Uterus (tissue), 4 donors: ENCODE measurements at places on chromosomes 3 and 15. TPM values are rescaled to one million over a fixed set of nuclear protein-coding genes. Genes with fewer than 3 reads are reported as not detected.
A peak's percentile ranks its signal among the peaks of the same experiment; 100 is the strongest.

ASB14 gene
- not detected for total RNA-seq

SQOR gene
- total RNA-seq: 37.1 TPM

DNA sequence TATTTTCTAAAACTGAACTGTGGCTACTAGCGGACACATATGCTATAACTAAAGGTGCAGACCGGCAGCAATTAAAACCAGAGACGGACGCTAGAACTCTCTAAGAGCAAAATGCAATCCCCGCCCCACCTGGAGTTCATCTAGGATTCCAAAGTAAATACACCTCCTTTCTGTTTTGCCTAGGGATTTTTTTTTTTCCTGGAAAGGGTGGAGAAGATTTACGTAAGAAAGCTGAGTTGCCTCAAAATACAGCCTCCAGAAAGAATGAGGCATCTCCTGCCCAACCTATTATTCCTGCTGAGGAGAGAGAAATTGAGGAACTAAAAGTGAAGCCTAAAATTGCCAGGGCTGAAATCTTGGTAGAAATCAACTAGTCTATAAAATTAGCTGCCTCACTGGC, 150.2 kb downstream of the TP63 start:
- no peak overlapping the region for H3K4me3 ChIP-seq
- no peaks in the 10 kb centered on the region for H3K36me3 ChIP-seq
- DNase-seq: no peak

- no peak overlapping the region for H3K27ac ChIP-seq
- no peaks in the 10 kb centered on the region for H3K4me1 ChIP-seq
- DNase-seq: no peak
Observed at GRCh38 chr15:75545064-75545463, 34.1 kb downstream of the PTPN9 start.

- H3K4me3 ChIP-seq: no peak overlapping the region
- H3K27ac ChIP-seq: no peak overlapping the region
- H3K36me3 ChIP-seq: no peaks in the 10 kb centered on the region
- DNase-seq: no peak
- no peaks in the 10 kb centered on the region for H3K27me3 ChIP-seq
Observed at GRCh38 chr3:13822042-13822441, 57.8 kb downstream of the WNT7A start.

- H3K27me3 ChIP-seq: no peaks in the 10 kb centered on the region
- no peak overlapping the region for H3K4me3 ChIP-seq
- no peaks in the 10 kb centered on the region for H3K4me1 ChIP-seq
- no peak for DNase-seq
Observed at GRCh38 chr15:60568301-60568742, 89.4 kb upstream of the ICE2 start.

- DNase-seq: no peak
- H3K4me3 ChIP-seq: no peak overlapping the region
- no peaks in the 10 kb centered on the region for H3K4me1 ChIP-seq
- no peak overlapping the region for H3K27ac ChIP-seq
- H3K27me3 ChIP-seq: no peaks in the 10 kb centered on the region
- H3K36me3 ChIP-seq: no peaks in the 10 kb centered on the region
Observed at GRCh38 chr3:178003756-178004155, 532.5 kb upstream of the KCNMB2 start.

GRCh38 chr15:58077427-58077826, 11.9 kb upstream of the ALDH1A2 start:
- H3K27ac ChIP-seq: no peak overlapping the region
- no peak overlapping the region for H3K4me3 ChIP-seq
- no peak for DNase-seq
- H3K4me1 ChIP-seq: no peaks in the 10 kb centered on the region
- no peaks in the 10 kb centered on the region for H3K27me3 ChIP-seq

- no peak overlapping the region for H3K4me3 ChIP-seq
- H3K4me1 ChIP-seq: no peaks in the 10 kb centered on the region
- DNase-seq: no peak
Observed at GRCh38 chr3:61439122-61439458, 122.3 kb upstream of the PTPRG start.

DNA sequence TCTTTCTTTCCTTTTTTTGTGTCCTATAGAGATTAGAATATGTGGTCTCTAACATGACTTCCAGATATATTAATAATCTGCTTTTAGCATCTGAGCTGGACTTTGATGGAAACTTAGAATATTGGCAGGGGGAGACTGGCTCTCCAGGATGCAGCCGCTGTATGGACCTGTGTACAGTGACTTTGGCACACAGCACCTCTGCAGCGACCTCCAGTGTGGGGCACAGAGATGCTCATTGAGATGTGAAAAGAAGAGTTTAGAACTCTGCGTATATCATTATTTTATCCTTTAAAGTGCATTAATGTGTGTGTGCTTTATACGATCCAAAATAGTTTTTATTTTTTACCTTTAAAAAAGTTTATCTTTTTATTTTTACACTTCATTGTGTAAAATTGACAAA, 18.3 kb downstream of the CFAP161 start:
- no peaks in the 10 kb centered on the region for H3K27me3 ChIP-seq
- no peaks in the 10 kb centered on the region for H3K4me1 ChIP-seq
- no peaks in the 10 kb centered on the region for H3K36me3 ChIP-seq
- DNase-seq: no peak

DNA sequence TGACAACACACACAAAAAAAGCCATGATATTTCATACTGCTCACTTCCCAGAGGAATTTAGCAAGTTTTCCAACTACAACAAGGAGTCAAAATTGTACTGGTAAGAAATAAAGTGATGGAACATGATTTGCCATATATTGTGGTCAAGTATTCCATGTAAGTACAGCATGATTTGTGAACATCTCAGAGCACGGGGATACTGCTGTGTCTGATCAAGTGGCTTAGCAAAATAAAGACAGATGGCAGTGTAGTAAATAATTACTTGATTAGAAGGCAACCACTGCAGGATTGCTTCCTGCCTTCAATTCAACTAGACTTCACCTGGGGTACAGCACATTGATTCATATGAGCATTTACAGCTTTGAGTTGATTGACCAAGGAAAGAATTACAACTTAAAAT, 51.6 kb upstream of the DUT start:
- no peak for DNase-seq
- H3K27ac ChIP-seq: no peak overlapping the region
- no peaks in the 10 kb centered on the region for H3K27me3 ChIP-seq
- no peaks in the 10 kb centered on the region for H3K36me3 ChIP-seq
- H3K4me3 ChIP-seq: no peak overlapping the region

GRCh38 chr3:30605005-30605404, 1.4 kb upstream of the TGFBR2 start:
- H3K36me3 ChIP-seq: no peaks in the 10 kb centered on the region
- H3K27me3 ChIP-seq: no peaks in the 10 kb centered on the region
- H3K4me3 ChIP-seq: no peak overlapping the region
- DNase-seq: no peak
- H3K4me1 ChIP-seq: no peaks in the 10 kb centered on the region
- peak overlapping the region; percentile 98 for H3K27ac ChIP-seq

DNA sequence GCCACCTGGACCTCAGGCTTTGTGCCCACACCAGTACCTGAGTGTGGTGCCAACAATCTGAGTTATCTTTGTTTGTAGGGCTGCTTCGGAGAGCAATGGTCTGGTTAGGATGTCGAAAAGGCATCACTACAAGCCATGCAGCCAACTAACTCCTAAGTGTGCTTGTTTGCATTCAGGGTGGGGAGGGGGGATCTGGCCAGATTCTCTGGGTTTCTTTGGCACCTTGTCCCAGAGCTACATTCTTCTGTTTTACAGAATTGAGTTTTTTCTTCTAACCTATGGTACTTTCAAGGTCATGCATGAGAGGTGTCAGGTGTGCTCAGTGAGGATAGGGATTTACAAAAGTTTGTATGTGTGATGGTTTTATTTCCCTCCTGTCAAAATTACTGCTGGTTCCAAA, 391.4 kb upstream of the RARB start:
- peaks cover 9% of the 10 kb centered on the region for H3K4me1 ChIP-seq
- no peaks in the 10 kb centered on the region for H3K36me3 ChIP-seq
- peak overlapping the region; percentile 48 for H3K27ac ChIP-seq
- no peaks in the 10 kb centered on the region for H3K27me3 ChIP-seq
- no peak overlapping the region for H3K4me3 ChIP-seq

- no peaks in the 10 kb centered on the region for H3K27me3 ChIP-seq
- H3K36me3 ChIP-seq: no peaks in the 10 kb centered on the region
- no peak overlapping the region for H3K27ac ChIP-seq
- no peaks in the 10 kb centered on the region for H3K4me1 ChIP-seq
- H3K4me3 ChIP-seq: no peak overlapping the region
Observed at GRCh38 chr3:155382396-155383042, 89.0 kb upstream of the STRIT1 start.

DNA sequence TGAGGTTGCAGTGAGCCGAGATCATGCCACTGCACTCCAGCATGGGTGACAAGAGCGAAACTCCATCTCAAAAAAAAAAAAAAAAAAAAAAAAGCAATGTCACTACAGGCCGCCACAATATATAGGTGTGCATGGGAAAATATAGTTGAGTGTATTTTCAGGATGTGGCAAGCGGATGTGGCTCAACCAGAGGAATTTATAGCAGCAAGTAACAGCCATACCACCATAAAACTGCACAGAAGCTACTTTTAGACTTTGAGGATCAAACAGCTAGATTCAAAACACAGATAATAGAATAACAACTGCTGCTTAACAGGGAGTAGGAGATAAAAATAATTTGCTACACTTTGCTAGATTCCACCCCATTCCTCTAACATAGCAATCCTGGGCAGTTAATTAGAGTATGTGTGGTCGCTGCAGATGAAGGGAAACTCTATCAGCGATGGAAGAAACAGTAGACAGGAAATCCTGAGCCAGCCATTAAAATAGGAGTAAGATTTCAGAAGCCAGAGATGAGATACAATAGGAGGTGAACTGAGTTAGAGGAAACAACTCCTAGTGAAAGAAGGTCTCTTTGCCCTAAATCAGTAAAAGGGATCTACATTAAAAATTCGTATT, 318.7 kb upstream of the STT3B start:
- no peak for DNase-seq
- no peaks in the 10 kb centered on the region for H3K27me3 ChIP-seq
- H3K27ac ChIP-seq: no peak overlapping the region
- H3K36me3 ChIP-seq: no peaks in the 10 kb centered on the region
- no peak overlapping the region for H3K4me3 ChIP-seq
